PC-3 (cell line): ENCODE measurements at places on chromosomes 5 and 9.

DNA sequence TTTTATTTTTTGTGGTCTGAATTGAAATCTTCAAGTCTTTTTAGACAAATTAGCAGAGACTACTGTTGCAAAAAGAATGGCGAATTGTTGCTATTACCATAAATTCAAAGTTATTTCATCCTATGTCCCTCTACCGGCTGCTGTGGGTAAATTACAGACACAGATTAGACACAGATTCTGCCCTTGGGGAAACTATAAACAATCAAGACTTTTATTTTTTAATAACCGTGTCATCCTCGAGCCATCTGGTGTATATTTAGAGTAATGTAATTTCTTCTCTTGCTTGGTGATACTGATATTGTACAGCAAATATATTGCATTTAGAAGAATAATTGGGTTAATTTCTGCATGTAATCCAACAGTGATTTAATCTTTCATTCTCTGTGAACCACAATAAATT, 228.0 kb upstream of the ADAMTSL1 start:
- DNase-seq = no peak
- H3K27ac ChIP-seq = no peak overlapping the region
- H3K4me3 ChIP-seq = no peak overlapping the region
- no peaks in the 10 kb centered on the region for H3K4me1 ChIP-seq
- H3K36me3 ChIP-seq = no peaks in the 10 kb centered on the region

DNA sequence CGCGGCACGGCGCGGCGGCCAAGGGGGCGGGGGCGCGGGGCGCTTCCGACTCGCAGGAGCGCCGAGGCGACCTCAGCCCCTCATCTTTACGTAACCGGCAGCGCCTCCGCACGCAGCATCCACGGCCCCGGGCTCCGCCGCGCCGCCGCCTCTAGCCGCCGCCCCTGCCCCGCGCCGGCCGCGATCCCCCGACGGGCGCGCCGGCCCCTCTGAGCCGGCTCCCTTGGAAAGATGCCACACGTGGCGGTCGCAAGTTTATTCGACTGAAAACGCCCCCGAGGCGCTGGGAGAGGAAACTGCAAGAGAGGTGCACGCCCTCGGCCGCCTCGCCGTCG, 1.0 kb downstream of the KLF9 start:
- no peak overlapping the region for H3K27ac ChIP-seq
- no peak for DNase-seq
- peak overlapping the region; percentile 63 for H3K4me3 ChIP-seq
- peaks cover 11% of the 10 kb centered on the region for H3K4me1 ChIP-seq

DNA sequence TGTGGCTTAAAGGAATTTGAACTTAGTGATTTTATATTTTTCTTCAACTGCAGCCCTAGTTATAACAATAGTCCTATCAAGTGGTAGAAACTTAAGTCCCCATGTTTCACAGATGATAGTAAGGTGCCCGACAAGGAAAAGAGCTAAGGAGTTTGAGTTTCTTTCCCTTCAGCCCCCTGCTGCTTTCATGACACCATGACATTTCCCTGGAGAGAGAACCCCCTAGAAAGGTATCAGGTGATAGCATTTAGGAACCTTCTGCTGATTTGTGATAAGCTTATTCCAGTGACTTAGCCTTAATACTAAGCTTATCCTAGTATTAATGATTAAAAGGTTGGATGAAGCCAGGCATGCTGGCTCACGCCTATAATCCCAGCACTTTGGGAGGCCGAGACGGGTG, 623.8 kb upstream of the TYRP1 start:
- H3K4me3 ChIP-seq = no peak overlapping the region
- no peaks in the 10 kb centered on the region for H3K4me1 ChIP-seq
- H3K27me3 ChIP-seq = no peaks in the 10 kb centered on the region

- H3K4me3 ChIP-seq = no peak overlapping the region
- no peaks in the 10 kb centered on the region for H3K27me3 ChIP-seq
- H3K27ac ChIP-seq = peak overlapping the region; percentile 28; the same call in 1 of the 2 replicates
- peak; percentile 93 for DNase-seq
Observed at GRCh38 chr5:111063709-111064322, 7.7 kb upstream of the TSLP start.

DNA sequence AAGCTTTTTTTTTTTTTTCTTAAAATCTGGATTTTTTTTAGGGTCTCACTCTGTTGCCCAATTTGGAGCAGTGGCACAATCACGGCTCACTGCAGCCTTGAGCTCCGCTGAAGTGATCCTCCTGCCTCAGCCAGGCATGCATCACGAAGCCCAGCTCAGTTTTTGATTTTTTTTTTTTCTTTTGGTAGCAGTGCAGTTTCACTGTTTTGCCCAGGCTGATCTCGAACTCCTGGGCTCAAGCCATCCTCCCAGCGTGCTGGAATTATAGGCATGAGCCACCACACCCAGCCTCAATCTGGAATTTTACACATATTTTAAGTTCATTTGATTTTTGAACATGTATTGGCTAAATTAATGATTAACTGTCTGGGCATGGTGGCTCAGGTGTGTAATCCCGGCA, 36.3 kb downstream of the TRIO start:
- peak overlapping the region; percentile 73 for H3K27ac ChIP-seq
- no peak for DNase-seq
- no peak overlapping the region for H3K4me3 ChIP-seq
- peaks cover 77% of the 10 kb centered on the region for H3K4me1 ChIP-seq

DNA sequence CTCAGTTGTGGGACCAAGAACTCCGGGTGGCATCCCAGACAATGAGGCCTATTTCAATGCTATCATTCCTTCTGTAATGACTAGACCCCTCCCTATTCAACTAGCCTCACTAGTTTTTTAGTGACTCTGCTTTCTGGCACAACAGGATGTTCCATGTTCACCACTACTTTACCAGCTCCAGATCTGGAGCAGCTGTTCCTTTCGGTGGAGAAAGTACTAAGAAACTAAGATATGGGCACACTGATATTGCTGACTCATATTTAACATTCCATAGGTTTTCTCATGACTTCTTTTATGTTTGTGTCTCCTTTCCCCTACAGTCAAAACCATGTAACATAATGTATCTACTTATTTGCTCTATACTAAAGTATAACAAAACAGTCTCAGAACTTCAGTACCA, 24.1 kb downstream of the IL33 start:
- no peaks in the 10 kb centered on the region for H3K36me3 ChIP-seq
- H3K27me3 ChIP-seq = no peaks in the 10 kb centered on the region
- H3K27ac ChIP-seq = no peak overlapping the region
- no peak overlapping the region for H3K4me3 ChIP-seq
- DNase-seq = no peak
- H3K4me1 ChIP-seq = peaks cover 20% of the 10 kb centered on the region

GRCh38 chr9:81344366-81344765, 345.0 kb downstream of the TLE1 start:
- no peak overlapping the region for H3K27ac ChIP-seq
- H3K36me3 ChIP-seq = no peaks in the 10 kb centered on the region
- no peaks in the 10 kb centered on the region for H3K4me1 ChIP-seq
- H3K4me3 ChIP-seq = no peak overlapping the region

DNA sequence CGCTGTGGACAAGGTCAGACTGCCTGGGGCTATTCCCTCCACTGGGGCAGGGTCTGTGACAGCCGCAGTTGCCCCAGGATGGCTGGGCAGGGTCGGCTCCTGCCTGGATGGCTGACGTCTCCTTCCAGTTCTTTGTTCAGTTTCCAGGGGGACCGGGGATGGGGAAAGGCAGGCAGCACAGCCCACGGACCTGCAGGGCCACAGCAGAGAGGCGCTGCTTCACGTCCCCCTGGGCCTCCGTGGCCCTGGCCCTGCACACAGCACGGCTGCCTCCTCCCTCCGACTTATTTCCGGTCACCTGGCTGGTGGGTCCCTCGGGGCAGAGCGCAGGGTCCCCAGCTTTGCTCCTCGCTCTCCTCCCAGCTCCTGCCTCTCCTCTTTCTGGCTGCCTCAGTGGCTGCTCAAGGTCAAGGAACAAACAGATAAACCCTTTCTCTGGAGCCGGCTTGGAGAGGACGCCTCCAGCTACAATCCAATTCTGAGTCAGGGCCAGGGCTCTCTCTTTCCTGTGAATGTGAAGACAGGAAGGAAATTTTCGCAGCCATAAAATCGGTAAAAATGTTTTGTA, 169.7 kb downstream of the C9orf50 start:
- H3K4me3 ChIP-seq = no peak overlapping the region
- H3K27ac ChIP-seq = no peak overlapping the region
- H3K4me1 ChIP-seq = no peaks in the 10 kb centered on the region
- no peaks in the 10 kb centered on the region for H3K27me3 ChIP-seq
- no peaks in the 10 kb centered on the region for H3K36me3 ChIP-seq
- no peak for DNase-seq

DNA sequence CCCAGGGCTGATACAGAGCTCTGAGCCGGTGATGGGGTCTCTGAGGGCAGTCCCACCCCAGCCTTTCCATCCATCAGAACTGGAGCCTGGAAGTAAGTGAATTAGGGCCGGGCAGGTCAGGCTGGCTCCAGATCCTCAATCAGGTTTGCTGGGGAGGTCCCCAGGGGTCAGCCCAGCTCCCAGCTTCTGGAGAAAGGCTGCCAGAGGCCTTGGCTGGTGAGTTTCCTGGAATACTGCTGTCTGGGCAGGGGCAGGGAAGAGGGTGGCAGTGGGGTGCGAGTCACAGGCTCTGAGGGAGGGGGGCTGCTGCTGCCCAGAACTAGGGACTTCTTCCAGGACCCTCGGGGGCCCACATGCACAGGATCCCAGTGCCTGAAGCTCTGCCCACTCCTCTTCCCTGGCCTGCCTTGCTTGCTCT, 200.6 kb upstream of the MVB12B start:
- H3K27ac ChIP-seq = no peak overlapping the region
- H3K4me1 ChIP-seq = 0 out of 2 replicates have a peak, but pooled peaks cover under 1% of the 10 kb centered on the region
- H3K27me3 ChIP-seq = no peaks in the 10 kb centered on the region
- H3K36me3 ChIP-seq = no peaks in the 10 kb centered on the region
